ENCODE measurements at places on chromosomes 5 and 9.

DNA sequence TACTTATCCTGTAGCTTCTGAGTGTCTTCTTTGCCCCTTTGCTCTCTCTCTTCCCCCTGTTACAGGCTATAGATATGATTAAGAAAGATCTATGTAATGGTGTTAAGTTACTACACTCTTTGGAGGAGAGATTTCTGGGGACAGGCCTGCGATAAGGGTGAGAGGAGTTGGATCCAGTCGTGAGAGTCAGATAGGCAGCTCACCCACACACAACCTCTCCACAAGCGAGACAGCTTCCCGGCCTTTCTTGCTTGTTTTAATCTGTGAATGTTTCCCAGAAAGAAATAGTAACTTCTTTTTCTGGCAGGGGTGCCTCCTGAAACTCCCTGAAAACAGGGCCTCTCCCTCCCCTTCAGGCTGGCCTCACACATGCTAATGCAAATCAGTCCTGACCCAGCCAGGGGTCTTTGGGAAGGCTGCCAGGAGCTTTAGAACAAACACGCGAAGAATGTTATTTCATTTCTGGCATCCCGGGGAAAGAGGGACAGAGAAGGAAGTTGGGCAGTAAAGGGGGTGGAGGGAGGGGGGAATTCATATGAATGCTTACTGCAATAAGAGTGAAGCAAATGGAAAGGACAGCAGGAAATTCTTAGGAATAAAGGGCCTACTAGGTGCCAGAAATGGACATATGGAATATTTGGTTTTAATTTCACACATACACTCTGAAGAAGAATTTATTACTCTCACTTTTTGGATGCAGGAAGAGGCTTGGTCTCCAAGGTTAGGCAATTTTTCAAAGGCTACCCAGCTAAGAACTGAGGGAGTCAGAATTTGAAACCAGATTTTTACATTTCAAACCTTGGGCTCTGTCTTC is 215.8 kb upstream of the TRIM32 start:
- peak; percentile 84 for DNase-seq

- DNase-seq, result no peak
Measured at GRCh38 chr9:113530942-113531341, 67.4 kb downstream of the RGS3 start.

GRCh38 chr5:5387777-5388176 is 34.7 kb upstream of the ICE1 start:
- no peak for DNase-seq

DNA sequence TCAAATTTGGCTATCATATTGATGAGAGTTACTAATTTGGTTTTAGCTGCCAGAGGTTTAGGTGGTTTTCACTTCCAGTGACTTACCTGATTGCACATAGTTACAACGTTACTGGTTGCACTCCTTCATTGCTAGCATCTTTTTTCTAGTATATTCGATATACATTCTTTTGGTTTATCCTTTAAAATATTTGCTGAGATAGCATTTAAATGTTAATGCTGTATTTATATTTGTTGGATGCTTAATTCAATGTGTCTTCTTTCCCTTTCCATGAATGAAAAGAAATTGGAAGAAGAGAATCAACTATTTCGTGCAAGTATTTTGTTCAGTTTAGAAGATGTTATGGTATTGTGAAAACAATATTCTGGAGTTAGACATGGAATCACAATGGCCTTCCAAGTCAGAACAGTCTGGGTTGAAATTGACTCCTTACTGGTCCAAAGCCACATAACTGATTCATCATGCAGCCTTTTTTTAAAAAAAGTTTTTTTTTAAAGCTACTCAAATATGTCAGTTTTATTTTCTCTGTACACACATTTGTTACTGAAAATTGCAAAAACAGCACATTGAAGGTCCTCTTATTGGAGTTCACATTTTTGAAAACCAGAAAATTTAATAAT is 2.2 kb downstream of the SPIN1 start:
- DNase-seq, result no peak

DNA sequence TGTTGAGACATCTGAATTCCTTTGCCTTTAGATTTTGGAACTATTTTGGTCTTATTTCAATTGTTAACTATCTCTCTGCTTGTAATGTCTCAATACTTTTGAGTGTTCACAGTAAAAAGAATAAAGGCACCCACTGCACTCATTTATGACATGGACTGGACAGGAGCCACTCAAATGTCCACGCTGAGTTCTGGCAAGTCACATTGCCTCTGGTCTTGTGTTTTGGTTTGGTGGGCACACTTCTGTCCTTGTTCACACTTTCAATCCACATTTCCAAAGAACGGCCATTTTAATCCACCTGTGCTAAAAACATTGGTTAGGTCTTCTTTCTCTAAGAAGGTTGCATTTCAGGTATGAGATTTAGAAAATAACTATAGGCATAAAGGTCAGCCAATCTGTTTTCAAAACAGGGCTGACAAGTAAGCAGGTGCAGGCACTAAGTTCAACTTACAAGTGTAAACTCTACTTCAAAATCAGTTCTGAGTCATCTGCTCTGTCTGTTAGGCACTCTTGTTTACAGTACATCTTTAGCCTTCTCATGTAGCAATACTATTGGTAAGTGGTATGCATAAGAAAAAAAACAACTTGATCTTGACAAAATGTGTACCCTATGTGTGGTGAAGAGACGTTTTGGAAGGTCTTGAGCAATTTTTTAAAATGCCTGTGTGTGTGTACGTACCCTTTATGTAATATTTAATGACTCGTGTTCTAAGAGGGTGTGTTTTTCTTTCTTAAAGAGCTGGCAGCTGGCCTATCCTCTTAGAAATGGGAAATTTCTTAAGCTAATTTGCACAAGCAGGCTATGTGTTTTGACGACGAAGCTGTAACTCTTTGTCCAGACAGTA is 31.5 kb upstream of the ZFAND5 start:
- no peak for DNase-seq

DNA sequence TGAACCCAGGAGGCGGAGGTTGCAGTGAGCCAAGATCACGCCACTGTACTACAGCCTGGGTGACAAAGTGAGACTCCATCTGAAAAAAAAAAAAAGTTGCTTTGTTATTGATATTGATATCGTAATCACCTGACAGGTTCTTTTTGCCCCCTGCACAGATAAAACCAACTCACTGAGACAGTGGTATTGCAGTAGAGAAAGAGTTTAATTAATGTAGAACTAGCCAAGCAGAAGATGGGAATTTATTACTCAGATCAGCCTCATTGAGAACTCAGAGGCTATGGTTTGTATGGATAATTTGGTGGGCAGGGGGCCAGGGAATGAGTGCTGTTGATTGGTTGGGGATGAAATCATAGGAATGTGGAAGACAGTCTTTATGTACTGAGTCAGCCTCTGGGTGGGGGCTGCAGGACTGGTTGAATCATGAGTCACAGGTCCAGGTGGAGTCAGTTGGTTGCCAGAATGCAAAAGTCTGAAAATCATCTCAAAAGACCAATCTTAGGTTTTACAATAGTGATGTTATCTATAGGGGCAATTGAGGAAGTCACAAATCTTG is 35.8 kb upstream of the MEGF10 start:
- no peak for DNase-seq

DNA sequence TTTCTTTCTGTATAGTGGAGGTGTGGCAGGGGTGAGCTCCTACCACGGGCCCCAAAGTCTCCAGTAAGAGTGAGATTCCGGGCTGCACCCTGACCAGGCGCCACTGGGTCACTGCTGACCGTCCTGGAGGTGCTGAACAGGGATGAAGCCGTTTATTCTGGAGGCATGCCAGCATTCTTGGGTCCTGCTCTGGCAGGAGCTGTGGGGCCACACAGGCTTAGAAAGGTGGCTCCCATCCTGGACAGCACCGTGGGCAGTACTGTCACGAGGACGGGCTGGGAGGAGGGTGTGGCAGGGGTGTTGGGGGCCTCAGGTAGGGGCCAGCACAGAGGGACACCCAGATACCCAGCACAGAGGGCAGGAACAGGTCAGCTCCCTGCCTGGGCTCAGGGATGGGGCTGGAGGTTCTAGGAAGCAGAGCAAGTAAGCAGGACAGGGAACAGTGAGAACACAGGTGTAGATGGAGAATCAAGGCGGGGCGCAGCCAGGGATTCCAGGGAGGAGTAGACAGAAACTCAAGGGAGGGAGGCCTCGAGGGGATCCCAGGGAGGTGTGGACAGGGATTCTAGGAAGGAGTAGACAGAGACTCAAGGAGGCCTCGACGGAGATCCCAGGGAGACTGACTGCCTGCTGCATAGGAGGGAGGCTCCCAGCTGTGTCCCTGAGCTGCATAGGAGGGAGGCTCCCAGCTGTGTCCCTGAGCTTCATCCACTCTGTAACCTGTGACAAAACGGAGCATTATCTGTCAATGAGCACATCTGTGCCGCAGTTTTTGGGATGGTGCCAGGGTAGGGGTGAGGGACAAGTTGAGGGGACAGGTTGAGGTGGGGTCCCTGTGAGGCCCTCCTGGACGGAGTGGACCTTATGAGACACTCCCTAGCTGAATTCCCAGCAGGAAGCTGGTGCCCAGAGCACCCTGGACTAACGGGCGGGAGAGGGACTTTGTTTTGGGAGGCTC is 1.1 kb upstream of the PLEKHG4B start:
- no peak for DNase-seq

GRCh38 chr5:174293481-174293880 is 248.0 kb downstream of the NSG2 start:
- DNase-seq, result no peak

- no peak for DNase-seq
Measured at GRCh38 chr5:123012321-123012720, 24.2 kb downstream of the PPIC start.

GRCh38 chr5:172178301-172178987 is 9.6 kb downstream of the STK10 start:
- no peak for DNase-seq

DNA sequence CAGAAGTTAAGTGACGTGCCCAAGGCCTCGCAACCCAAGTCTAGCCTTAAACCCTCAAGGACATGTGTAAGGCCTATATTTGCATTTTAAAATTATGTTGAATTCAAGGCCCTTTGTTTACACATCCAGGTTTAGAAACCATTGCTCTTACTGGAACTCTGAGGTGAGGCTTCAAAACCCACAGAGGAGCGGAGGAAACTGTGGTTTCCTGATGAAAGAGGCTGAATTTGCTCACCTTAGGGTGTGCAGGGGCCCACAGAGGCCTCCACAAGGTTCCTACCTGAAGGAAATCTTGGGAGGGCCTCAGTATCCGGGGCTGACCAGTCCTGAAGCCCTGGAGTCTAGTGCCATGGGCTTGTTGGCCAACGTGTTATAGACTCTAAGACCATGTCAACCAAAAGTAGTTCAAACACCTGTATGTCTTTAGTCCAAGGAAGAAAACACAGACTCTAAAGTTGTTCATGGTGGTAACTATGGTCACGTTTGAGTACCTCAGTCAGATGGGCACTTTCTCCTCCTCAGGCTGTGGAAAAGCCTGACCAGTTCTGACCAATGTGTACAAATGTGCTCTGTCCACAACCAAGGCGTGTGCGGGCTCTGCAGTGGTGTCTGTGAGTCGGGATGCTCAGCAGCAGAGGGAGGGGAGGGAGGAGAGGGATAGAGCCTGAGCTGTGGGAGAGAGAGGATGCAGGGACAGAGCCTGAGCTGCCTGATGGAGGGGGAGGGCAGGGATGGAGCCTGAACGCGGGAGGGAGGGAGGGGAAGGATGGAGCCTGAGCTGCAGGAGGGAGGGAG is 124.6 kb upstream of the ERCC6L2 start:
- no peak for DNase-seq

DNA sequence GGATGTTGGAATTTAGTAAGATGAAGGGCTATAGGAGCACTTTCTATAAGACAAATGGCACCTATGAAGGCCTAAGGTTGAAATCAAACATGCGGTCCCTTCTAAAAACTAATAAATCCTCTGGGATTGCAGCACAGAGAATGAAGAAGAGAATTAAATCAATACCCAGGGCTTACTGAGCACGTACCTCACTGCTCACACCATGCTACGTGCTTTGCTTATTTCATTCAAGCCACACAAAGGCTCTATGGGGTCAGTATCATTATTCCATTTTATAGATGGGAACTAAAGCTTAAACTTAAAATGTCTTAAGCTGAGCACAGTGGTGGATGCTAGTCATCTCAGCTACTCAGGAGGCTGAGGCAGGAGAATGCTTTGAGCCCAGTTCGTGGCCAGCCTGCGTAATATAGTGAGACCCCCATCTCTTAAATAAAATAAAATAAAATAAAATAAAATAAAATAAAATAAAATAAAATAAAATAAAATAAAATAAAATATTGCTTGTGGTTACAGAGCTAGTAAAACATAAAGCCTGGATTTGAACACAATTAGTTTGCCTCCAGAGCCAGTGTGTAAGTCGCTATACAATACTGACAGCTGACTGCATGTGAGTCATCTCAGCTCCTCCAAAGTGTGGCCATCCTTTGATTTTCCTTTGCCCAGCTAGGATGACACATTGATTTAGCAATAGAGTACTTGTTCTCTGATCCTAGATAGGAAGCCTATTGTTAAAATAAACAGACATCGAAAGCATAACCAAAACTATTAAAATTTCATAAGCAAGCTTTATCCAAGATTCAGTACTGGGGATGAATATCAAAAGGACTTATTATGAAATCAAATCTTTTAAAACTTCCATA is 20.9 kb upstream of the DPYSL3 start:
- no peak for DNase-seq

DNA sequence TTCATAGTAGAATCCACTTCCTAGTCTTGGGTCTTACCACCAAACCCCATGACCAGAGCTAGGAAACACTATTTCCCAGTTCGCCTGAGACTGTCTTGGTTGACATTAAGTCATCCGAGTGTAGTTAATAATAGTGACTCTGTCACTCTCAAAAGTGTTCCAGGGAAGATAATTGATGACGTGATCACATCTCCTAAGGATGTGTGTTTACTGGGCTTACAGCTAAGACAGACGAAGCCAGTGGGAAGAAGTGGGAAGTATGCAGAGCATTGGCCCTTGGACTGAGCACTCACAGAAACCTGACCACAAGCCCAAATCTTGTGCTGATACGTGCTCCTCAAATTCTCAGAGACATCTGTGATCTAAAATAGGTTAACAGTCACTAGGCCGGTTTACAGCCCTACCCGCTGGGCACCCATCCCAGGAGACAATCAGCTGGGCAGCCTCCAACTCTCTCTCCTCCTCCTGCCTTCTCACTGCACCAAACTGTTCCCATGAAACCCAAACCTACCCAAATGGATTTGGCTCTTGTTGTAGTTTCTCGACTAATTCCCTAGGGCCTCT is 316.6 kb downstream of the TLE1 start:
- DNase-seq, result no peak

- no peak for DNase-seq
Measured at GRCh38 chr9:127519301-127520166, 68.2 kb downstream of the LRSAM1 start.

DNA sequence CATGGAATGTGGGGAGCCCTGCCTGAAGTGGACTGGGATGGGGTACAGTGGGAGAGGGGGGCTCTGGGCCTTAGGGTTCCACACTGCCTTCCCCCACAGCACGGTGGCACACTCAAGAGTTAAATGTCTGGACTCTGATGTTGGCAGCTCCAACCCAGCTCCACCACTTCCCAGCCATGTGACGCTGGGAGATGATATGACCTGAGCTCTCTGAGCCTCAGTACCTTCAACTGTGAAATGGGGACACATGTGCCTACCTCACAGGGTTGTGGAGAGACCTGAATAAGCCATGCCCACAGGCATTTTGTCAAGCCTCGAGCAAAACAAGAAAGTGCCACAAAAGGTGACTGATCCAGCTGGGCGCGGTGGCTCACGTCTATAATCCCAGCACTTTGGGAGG is 3.4 kb upstream of the PDGFRB start:
- no peak for DNase-seq

- no peak for DNase-seq
Measured at GRCh38 chr9:34459941-34460340, 1.3 kb downstream of the DNAI1 start.

- no peak for DNase-seq
Measured at GRCh38 chr5:34891981-34892380, 23.3 kb downstream of the RAD1 start.

- peak; percentile 78 for DNase-seq
Measured at GRCh38 chr5:172887692-172888091, 53.6 kb downstream of the ERGIC1 start.

Measured in left forelimb (tissue), 1 donor.